ENCODE measurements at places on chromosomes 12 and 14.

DNA sequence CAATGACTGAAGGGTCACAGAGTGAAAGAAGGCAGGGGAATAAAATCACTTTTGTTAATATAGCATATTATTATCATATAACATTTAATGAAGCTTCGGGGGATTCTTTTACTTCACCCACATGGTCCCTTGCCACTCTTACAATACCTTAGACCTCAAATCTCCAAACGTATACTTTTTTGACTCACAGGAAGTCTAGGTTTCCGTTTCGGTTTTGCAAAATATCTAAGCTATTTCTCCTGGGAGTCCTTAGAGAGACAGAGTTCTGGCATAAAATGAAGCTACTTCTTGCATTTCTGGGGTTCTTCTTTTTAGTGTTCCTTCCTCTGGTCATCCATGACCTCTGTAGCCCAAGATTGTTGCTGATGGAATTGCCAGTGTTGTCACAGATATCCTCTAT lies 590.5 kb upstream of the ATP2B1 start:
- DNase-seq: no peak

- no peak for DNase-seq
Observed at GRCh38 chr12:28303192-28303591, 112.9 kb downstream of the CCDC91 start.

DNA sequence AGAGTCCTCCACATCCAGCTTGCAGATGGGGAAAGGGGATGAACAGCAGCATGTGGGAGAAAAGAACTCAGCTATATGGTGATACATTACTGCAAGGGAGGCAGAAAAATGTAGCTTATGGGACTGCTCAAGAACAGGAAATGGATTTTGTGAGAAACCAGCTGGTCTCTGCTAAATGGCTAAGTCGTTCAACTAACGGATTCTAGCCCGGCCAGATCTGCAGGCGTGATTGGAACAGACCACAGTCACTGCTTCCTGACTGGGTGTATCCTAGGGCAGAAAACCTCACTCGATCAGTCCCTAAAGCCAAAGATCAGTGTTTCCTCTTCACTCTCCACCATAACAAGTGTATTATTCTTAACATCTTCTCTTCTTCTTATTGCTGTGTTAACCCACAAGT lies 8.1 kb upstream of the PTGDR start:
- DNase-seq: no peak

DNA sequence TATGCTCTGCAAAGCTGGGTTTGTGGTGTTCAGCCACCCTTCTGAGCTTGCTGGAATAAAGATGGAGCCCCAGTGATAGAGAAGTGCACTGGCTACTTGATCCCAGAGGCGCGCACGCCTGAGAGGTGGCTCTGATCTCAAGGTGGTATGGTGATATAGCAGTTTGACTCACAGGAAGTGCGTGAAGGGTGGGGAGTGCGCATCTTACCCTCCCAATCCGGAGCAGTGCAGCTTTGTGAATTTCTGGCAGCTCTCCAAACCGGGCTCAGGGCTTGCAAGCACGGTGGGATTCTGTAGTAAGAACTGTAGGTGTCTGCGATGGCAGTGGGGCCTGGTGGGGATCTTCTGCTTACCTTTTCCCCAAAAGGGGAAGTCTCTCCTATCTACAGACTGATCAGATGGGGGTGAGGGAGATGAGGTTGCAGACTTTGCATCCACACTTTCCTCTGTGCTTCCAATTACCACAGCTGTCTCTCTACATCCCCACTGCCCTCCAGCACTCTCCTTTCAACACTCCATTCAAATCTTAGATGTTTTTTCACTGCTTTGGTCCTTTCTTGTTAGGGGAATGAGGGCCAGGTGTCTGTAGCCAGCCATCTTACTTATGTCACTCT lies 197.4 kb upstream of the SLC38A2 start:
- no peak for DNase-seq

DNA sequence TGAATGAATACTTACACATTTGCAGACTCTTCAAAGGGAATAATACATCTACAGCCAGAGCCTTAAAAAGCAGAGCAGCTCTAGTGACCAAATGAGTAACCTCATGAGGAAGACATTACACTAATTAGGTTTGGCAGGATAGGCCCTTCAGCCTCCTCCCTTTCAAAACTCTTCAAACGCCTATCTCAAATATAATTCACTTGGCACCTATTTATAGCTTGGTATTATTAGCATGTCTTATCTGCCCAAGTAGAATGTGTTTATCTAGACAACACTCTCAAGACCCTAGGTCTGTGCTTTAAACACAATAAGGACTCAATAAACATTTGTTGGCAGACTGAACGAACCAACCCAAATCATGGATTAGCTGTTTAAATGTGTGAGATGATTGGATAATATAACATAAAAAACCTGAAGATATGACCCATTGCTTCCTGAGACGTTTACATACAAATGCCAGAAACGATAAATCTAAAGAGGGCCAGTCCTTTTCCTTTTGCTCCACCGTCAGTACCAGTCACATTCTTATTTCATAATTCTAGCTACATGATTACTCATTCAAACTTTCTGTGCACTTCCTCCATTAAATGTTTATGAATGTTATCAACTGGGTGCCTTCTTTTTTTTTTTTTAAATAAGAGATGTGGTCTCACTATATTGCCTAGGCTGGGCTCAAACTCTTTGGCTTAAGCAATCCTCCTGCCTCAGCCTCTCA lies 123.3 kb downstream of the CEP83 start:
- no peak for DNase-seq

DNA sequence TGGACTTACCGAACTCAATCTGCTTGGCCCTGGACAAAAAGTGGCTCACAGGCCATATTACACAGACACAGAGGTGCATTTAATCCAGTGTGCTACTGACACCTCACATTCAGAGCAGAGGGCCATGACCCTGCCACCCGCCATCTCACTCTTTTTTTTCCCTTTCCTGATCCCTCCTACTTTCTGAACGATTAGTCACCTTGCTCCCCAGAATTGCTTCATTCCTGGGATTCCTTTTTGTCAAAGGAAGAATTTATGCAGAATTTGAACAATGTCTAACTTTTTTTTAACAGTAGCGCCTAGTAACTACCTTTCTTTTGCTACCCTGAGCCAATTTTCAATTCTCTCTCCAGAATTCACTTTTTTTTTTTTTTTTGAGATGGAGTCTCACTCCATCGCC lies 4.6 kb downstream of the PKP2 start:
- DNase-seq: no peak

DNA sequence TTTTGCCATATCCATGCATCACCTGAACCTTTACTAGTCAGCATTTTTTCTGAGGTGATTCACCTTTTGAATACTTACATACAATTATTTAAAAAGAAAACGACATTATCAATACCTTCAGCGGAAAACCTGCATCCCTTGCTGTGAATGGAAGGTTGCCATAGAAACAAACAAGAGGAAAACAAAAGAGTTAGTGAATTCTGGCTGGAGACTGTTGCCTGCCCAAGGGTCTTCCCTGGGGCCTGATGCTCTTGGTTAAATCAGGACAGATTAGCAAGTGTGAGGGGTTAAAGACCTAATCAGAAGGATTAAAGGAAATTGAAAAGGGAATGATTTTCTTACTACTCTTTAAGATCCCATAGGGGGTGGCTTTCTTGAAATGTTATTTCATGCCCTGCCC lies 96.0 kb upstream of the WSCD2 start:
- no peak for DNase-seq

DNA sequence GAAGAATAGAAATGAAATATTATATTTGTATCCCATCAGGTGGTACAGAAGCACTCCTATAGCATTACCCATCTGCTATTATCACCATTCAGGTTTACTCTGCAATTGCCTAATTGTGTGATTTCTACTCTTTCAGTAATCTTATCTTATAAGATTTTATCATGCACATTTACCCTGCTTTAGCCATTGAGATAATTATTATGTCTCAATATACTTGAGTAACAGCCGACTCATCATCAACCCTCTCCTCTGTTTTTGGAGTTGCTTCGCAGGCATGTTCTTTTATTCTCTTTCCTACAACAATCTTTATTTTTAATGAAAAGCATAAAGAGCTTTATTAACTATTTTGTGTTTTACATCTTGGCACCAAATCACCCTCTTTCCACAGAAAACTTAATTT lies 419.9 kb downstream of the LRIG3 start:
- no peak for DNase-seq

DNA sequence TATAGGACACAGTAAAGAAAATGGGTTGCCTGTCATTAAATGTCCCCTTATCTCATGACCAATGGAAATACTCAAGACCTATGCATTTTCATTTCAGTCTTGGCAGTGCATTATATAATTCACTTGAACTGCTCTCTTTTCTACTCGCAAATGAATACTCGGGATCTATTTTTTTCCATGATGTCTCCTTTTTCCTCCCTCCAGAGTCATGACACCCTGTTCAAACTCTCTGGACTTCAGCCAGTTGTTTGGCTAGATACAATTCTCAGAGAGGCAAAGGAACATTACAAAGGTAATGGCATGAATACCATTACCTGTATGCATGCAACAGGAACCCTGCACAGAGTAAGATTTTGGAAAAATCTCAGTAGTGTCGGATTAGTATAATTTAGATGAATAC lies 130.9 kb downstream of the GPR135 start:
- DNase-seq: no peak

- DNase-seq: no peak
Observed at GRCh38 chr12:28032811-28033537, 60.4 kb upstream of the PTHLH start.

DNA sequence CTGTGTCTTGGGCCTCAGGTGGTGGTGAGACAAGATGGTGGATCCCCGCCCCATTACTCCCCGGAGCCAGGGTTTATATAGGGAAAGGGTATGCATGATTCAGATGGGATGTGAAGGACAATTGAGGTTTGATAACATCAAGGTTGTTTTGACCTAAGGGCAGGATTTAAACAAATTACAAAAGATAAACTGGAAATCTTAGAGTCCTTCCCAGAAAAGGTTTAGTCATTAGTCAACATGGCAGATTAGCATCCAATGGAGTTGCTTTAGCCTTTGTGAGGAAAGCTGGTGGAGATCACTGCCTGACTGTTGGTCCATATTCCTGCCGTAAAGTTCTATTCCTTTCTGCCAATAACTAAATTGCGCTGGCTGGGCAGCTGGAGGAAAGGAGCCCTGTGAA lies 15.6 kb upstream of the FRMD6 start:
- DNase-seq: no peak

DNA sequence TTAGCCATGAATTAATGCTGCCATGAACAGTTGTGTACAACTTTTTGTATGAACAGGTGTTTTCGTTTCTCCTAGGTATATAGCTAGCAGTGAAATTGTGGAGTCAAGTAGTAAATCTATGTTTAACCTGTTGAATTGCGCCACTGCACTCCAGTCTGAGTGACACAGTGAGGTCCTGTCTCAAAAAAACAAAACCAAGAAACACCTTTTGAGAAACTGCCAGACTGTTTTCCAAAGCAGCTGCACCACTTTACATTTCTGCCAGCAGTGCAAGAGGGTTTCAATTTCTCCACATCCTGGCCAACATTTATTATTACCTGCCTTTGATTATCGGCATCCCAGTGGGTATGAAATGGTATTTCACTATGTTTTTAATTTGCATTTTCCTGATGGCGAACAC lies 3.3 kb upstream of the PLEKHG3 start:
- no peak for DNase-seq

DNA sequence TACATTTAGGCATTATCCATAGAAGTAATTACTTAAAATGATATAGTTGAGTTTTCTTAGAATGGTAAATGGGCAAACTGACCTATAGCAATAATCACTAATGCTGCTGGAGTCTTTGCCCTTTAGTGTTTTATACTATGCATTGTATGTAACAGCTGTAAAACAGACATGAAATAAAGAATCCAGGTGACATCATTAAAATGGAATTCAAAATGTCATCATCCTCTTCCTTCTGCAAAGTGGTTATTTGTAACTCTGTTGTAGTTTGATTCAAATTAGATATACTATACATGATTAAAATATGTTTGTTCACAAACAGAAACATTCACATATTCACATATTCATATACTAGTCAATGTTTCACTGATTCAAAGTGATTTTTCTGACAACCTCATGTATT lies 598.8 kb downstream of the SLC16A7 start:
- no peak for DNase-seq

- DNase-seq: no peak
Observed at GRCh38 chr12:123032736-123033391, 52.4 kb downstream of the ARL6IP4 start.

GRCh38 chr14:90573385-90574105 lies 176.7 kb downstream of the CALM1 start:
- no peak for DNase-seq

DNA sequence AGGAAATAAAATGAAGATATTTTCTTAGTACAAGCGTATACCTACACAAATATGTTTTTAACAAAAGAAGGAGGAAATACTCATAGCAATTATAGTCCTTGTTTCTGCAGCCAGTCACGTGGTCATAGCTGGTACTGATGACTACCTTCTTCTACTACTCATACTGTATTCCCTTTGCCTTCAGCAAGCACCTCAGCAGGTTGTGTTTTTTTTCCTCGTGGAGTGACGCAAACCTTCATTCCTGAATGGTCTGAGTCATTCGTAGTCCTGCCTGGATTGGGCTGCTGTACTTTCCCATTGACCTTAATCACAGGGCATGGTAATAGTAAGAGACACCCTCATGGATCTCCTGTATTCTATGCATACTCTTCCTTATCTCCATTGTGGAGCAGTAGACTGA lies 25.7 kb upstream of the SLC16A7 start:
- DNase-seq: no peak

- no peak for DNase-seq
Observed at GRCh38 chr12:65961190-65962035, 137.1 kb downstream of the HMGA2 start.

DNA sequence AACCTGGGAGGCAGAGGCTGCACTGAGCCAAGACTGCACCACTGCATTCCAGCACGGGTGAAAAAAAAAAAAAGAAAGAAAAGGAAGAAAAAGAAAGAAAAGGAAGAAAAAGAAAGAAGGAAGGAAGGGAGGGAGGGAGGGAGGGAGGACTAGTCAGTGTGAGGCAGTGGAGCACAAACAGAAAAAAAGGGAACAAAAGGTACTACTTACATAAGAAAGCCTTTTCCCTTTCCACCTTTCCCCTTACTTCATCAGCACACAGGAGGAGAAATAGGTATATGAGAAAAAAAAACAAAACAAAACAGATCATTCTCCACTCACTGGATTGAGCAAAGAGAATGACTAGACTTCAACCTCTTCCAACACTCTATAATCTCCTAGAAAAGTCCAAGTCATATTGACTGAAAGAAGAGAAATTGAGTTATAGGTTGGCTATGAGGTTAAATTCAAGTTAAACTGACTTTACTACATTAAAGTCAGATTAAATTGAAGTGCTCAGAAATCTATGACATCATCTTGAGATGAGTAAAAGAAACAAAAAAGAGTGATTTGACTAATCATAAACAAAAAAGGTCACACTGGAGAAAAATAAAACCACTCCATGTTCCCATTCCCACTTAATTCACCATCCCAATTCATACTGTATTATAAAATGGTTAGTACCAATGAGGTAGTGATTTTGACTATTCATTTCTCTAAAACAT lies 43.6 kb downstream of the NOVA1 start:
- DNase-seq: no peak

DNA sequence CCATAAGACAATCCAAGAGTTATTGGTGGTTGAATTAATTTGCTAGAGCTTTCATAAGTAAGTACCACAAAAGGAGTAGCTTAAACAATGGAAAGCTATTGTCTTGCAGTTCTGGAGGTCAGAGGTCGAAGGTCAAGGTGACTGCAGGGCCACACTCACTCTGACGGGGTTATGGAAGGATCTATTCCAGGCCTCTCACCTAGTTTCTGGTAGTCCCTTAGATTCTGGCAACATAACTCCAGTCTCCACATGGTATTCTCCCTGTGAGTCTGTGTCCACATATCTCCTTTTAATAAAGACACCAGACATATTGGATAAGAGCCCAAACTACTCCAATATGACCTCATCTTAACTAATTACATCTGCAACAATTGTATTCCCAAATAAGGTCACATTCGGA lies 273.4 kb downstream of the FOXN3 start:
- DNase-seq: no peak

All from activated naive CD4-positive, alpha-beta T cell treated with Interleukin-2 at 50 U/mL for 16 hours (primary cell).